ENCODE measurements at places on chromosomes 12 and 14.

GRCh38 chr12:55842681-55843429 is at the start of gene MMP19:
Gene MMP19 (minus strand): TSS chr12:55842936. CDS start chr12:55842830, 106 bp downstream.
- no peak for DNase-seq

GRCh38 chr12:24705741-24706358 is 243.1 kb downstream of the BCAT1 start:
- DNase-seq = no peak

DNA sequence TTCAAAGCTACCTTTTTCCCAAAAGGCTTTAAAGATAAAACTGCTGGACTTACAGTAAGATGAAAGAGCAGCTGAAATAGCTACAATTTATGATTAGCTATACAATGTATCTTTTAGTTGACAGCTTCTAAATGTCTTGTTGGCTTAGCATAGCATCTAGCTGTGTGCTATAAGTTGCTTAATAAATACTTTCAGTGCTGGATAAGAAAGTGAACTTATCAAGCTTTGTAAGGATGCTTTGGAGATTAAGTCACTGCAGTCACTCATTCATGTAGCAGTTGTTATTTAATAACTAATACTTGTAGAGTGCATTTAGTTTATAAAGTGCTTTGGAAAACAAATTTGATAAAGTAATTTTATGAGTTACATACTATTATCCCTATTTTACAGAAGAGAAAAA is 14.6 kb downstream of the CFAP54 start:
- no peak for DNase-seq

GRCh38 chr12:76375470-76375869 is 27.3 kb upstream of the BBS10 start:
- no peak for DNase-seq

GRCh38 chr14:96624661-96625425 is 122.7 kb downstream of the PAPOLA start:
- DNase-seq = no peak

DNA sequence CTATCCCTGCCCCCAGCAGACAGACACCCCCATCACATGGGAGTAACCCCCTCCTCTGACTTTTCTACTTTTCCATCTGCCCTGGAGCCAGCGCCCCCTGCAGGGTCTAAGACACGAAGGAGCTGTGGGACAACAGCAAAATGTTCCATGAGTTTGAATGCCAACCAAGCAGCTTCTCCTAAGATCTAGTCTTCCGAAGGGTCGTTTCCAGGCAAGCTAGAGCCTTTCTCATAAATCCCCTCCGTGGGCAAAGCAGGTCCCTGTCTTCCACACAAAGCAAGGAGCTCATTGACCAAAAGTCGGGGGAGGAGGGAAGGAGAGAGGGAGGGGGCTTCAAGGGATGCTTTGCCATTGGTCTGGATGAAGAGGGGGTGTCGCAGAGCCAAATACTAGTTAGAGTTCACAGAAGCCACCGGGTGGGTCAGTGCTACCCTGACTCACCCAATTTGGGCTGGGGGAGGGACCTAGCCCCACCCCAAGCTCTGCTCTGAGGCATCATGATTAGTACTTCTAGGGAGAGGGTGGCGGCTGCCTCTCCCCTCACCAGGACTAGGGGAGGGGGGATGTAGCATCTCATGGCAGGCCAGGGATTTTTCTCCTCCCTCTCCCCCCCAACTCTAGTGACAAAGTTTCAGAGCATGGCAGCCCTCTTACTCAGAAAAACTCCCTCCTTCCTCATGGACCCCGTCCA is 1.6 kb downstream of the MSI1 start:
- no peak for DNase-seq

GRCh38 chr14:61472801-61473376 is 151.5 kb downstream of the PRKCH start:
- DNase-seq = no peak

DNA sequence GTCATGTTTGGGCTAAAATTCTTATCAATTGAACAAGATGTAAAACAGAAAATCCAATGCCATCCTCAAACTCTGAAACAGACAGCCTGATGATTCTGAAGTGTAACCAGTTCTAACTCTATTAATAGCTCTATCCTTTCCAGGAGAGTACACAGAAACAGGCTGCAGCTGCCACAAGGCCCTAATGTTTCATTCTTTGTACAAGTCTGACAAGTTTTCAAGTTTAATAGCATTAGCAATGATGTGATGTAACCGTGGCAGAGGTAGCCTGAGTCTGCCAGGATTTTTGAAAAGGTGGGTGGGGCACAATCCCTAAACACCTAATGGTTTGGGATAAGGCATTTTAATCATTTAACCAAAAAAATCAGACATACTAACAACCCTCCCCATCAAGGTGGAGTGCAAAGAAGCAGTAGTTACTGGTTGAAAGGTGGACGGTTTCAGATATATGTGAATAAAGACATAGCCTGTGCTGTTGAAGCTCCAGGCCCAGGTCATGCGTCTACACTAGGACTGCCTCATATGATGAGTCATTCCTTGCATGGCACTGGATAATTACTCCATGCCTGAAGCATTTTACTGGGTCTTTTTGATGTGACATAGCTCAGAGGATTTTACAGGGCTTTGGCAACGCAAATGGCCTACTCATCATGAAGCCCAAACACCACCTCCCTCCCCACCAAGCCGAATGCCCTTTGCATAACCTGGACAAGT is 145.1 kb upstream of the GRIP1 start:
- DNase-seq = no peak

DNA sequence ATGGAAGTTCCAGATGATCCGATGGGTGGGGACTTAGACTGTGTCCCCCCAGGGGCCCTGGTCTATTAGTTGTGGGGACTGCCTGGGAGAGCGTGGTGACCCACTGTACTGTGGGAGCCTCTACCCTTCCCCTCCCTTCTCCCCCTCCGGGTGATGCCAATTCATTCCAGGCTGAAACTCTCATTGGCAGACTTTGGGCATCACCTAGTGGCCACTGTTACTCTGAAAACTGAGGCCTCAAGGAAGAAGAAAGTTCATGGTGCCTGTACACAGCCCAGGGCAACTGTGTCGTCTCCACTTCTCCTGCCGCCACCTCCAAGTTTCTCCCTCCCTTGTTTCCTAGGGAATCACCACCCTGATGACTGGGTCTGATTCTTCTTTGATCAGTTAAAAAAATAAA is 173.6 kb upstream of the ALG10B start:
- no peak for DNase-seq

GRCh38 chr14:78698991-78699390 is 528.8 kb downstream of the NRXN3 start:
- no peak for DNase-seq

- DNase-seq = no peak
These were observed 16.1 kb upstream of the KRT8 start for GRCh38 chr12:52920937-52921336.

DNA sequence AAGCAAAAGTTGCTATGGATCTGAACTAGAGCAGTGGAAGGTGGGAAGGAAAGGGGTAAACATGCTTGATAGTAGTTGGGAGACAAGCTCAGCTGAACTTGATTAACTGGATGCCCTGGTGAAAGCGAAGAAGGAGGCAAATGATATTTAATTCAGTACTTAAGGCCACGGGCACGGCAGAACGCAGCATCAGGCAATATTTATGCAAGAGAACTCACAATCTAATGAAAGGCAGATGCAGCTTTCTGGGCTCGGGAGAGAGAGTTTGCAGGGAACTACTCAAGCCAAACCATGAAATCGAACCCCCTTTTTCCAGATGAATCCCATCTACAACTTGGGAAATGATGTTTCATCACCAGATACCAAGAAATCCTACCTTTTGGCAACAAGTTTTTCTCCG is 3.5 kb upstream of the CNIH1 start:
- DNase-seq = no peak

- no peak for DNase-seq
These were observed 37.7 kb upstream of the NR1H4 start for GRCh38 chr12:100435957-100436356.

DNA sequence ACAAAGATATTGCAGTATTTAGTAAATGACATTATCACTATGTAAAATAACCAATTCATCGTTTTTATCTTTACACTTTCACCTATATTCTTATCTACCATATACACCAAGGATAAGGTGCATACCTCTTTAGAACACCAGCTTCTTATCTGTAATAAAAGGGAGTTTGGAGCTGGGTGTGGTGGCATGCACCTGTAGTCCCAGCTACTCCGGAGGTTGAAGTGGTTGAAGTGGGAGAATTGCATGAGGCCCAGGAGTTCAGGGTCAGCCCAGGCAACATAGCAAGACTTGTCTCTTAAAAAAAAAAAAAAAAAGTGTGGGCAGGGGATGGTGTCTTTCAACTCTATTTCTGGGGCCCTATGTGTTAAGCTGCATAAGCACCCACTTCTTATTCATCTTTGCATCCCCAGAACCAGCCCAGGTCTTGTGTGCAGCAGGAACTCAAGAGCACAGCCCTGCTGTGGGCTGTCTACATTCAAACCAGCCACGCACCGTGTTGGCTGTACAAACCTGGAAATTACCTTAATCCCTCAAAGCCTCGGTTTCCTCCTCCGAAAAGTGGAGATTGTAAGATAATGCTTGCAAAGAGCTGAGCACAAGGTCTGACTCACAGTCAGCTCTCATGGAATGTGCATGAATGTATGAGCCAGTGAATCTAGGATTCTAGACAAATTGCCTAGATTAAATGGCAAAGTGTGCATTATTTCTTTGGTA is 256.6 kb upstream of the FOXN3 start:
- DNase-seq = no peak

DNA sequence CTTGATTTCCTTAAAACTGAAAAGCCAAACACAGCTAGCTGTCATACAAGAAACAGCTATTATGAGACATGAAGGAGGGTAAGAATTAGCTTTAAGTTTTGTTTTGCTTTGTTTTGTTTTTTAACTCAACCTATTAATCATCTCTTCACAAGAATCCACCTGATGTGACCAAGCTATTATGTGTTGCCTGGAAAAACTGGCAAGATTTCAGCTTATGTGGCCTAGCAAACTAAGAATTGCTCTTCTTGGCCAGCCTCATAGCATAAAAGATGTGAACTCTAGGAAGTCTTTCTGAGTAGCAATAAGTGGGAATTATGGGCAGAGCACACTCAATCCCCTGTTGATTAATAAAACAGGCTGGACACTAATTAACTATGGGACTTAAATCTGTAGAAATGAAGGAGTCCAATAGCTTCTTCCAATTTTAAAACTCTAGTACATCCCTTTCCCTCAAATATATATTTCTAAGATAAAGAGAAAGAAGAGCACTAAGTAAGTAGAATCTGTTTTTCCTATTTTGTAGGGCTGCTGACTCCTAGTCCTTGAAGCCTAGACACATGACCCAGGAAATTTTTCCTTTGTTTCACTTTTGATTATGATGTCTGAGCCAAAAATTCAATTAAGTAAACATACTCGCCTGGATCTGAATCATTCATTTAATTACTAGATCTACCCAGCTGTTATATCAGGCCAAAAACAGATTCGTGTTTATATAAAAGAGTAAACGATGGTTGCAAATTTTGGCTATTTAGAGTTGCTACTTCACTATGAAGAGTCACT is 75.7 kb downstream of the GTF2A1 start:
- DNase-seq = no peak

DNA sequence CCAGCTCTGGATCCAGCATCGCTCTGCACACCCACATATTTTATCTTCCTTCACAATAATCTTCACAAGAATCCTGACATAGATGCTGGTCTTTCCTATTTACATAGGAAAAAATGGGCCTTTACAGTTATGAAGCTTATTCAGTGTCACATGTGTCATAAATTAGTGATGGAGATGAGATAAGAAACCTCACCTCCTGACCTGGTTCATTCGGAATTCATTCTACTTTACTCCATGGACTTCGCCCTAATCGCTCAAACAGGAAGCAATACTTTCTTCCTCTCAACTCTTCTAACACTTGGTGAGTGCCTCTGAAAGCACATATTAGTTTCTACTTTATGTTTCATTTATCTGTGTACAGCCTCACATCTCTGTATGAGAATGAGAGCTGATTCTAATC is 12.0 kb upstream of the SINHCAF start:
- DNase-seq = no peak

GRCh38 chr12:88579601-88580050 is 645 bp downstream of the KITLG start:
- no peak for DNase-seq
